ENCODE measurements at places on chromosomes 3 and 15. TPM values are rescaled to one million over a fixed set of nuclear protein-coding genes. Genes with fewer than 3 reads are reported as not detected.

The ZMYND10 gene
- total RNA-seq: 1.0 TPM

The CLSTN2 gene
- 0.05 TPM for total RNA-seq

The CLDN18 gene
- not detected for total RNA-seq

The VIPR1 gene
- 2.3 TPM for total RNA-seq

The FGF12 gene
- 0.62 TPM for total RNA-seq

The STRA6 gene
- total RNA-seq: 66.5 TPM

The IL20RB gene
- 0.99 TPM for total RNA-seq

The HRH1 gene
- total RNA-seq: 6.1 TPM

The MST1R gene
- total RNA-seq: 5.3 TPM

Data from A549 treated with dexamethasone at 1 μM for 4 hours (cell line).